ENCODE measurements at places on chromosomes 16 and 17. TPM values are rescaled to one million over a fixed set of nuclear protein-coding genes. Genes with fewer than 3 reads are reported as not detected.

Gene NXN
- total RNA-seq: 0.49 TPM

Gene UTS2R
- not detected for total RNA-seq

Gene APOH
- not detected for total RNA-seq

Gene CDRT15L2
- total RNA-seq: not detected

Gene CDK5R1
- 6.3 TPM for total RNA-seq

Gene ARHGAP44
- not detected for total RNA-seq

Gene CCL13
- total RNA-seq: not detected

Gene HBM
- total RNA-seq: not detected

Gene TMIGD1
- not detected for total RNA-seq

Gene RAMP2
- total RNA-seq: not detected

Gene PPP1R1B
- not detected for total RNA-seq

Gene CACNG4
- not detected for total RNA-seq

Gene TBC1D3
- not detected for total RNA-seq

Gene TNP2
- total RNA-seq: not detected

Gene TMEM106A
- total RNA-seq: 12.9 TPM

Gene HS3ST3B1
- total RNA-seq: 47.8 TPM

Gene CDRT15
- not detected for total RNA-seq

Gene ZMYND15
- 1.0 TPM for total RNA-seq

Gene EDC4
- total RNA-seq: 103 TPM

Gene SCNN1G
- not detected for total RNA-seq

Gene ITGAL
- 393 TPM for total RNA-seq

Gene PLCG2
- total RNA-seq: 3.8 TPM

Gene KRTAP1-5
- total RNA-seq: not detected

Gene TP53TG3C
- total RNA-seq: not detected

Gene RTN4RL1
- 0.35 TPM for total RNA-seq

Gene CDH3
- total RNA-seq: 0.32 TPM

Gene LDHD
- total RNA-seq: not detected

Gene DRC7
- total RNA-seq: not detected

Gene ARL4D
- total RNA-seq: 2.5 TPM

Gene BAIAP3
- 3.1 TPM for total RNA-seq

Gene PRSS22
- total RNA-seq: not detected

Gene HBA2
- total RNA-seq: 0.86 TPM

Gene HCRT
- total RNA-seq: not detected

Gene CAMTA2
- total RNA-seq: 69.8 TPM

Gene SMIM5
- 1.6 TPM for total RNA-seq

Gene NOTUM
- not detected for total RNA-seq

Gene HMOX2
- 41.2 TPM for total RNA-seq

Gene GUCY2D
- not detected for total RNA-seq

Gene ABCC12
- total RNA-seq: not detected

Gene BIRC5
- total RNA-seq: 2.7 TPM

Gene SLC6A4
- total RNA-seq: 0.25 TPM

Gene AANAT
- not detected for total RNA-seq

Gene MT4
- not detected for total RNA-seq
